ENCODE measurements at places on chromosomes 12 and 14.

DNA sequence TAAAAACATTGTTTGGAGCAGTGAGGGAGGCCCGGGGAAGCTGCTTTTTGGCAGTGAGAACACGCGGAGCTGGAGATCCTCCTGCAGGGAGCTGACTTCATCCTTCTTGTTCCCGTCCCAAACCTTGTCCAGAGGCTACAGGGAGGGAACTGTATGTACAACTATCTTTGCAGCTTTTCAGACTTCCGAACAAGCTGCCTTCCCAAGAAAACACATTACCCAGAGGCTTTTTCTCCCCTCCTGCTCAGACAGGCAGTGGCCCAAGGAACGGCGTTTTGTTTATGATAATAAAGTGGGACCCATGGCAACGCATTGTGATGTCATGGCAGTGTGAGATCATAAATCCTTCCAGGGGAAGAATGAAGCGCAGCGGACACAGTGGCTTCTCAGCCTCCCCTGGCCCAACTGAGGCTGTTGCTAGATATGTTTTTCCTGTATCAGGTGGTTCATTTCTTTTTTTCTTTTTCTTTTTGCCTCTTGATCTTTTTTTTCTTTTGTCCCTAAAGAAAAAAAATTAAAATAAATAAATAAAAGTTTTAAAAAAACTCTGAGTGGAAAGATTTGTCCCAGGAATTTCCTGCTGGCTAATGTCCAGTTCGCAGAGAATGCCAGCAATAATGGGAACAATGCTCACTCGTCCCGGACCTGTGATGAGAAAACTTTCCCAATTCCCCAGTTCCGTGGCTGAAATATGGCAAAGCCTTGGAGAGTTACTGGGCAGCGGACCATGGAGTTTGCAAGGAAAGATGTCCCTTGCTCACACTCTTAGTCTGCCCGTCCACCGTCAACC, 103.4 kb upstream of the MAP1LC3B2 start:
- DNase-seq, result no peak

DNA sequence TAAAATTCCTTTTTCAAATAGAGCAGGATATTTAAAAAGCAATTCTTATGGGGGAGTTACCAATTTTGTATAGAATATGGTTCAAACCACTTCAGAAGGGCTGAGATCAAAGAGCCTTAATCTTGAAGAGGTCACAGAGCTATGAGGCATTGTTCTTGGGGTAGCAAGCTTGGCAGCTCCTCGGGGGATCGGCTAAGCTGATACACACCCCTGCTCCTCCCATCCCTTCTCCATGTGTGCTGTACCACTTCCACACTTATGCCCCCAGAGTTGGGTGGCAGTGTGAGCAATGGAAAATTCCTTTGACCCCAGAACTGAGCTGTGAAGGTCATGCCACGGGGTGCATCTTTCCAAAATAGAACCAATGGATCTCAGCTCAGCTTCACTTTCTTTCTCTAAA, 15.0 kb upstream of the TMEM30B start:
- DNase-seq, result no peak

DNA sequence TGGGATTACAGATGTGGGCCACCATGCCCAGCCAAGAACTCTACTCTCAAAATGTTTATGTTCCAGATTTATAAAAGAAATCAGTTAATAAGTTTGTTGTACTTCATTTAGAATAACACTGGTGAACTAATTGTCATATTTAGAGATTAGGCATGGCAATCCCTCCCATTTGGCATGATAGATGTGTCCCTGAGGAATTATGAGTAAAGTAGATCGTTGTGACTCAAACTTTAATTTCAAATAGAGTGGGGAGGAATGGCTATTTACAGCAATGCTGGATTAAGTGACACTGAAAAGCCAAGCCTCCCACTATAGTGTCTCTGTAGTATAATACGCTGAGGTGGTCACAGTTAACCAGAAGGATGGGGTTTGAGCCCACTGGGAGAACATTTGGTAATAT, 39.3 kb upstream of the RTRAF start:
- DNase-seq, result no peak

DNA sequence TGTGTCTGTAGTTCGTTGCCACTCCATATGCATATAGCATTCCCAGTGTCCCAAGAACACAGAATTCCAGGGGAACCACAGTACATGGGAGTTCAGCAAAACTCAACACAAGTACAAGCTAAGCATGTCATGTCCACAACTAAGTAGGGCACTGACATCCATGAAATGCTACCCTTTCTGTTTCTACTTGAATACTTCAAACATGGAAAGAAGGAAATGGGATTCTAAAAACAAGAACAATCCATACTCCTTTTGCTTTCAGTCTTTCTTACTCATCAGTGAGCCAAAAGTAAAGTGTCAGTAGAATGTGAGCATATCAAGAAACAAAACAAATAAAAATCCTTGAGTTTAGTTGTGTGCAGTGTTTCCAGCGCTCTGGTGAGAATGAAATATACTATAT, 36.0 kb upstream of the COCH start:
- no peak for DNase-seq

DNA sequence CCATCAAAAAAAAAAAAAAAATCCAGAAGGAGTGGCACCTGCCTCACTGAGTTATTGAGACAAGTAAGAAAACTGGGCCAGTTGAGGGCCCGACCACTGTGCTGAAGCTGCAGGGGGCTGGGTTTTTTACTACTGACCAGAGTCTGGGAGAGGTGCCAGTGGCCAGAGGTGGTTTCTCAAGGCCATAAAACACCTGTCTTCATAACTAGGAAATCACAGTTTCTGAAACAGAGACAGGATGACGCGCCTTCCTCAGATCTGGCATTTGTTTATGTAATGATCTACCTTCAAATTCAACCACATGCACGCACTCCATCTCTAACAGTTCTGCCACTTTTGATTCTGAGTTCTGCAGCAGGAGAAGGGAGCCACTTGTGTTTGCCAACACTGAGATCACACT, 12.7 kb downstream of the TSPAN11 start:
- no peak for DNase-seq

DNA sequence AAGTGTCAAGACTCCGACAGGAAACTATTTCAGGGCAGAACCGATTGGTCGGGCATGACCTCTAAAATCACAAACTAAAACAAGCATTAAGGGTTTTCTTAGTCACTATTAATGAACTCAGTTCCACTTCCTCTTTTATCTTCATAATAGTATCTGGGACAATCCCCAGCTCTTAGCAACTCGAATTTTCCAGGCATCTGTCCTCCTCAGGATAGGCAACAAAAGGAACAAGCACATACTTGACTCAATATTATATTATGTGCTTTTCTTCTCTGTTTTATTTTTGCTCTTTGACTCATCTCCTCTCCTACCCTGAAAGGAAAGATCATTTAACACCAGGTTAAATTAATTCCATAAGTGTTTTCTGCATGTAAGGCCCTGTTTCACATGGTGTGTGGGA, 638.3 kb upstream of the TBX3 start:
- DNase-seq, result no peak

DNA sequence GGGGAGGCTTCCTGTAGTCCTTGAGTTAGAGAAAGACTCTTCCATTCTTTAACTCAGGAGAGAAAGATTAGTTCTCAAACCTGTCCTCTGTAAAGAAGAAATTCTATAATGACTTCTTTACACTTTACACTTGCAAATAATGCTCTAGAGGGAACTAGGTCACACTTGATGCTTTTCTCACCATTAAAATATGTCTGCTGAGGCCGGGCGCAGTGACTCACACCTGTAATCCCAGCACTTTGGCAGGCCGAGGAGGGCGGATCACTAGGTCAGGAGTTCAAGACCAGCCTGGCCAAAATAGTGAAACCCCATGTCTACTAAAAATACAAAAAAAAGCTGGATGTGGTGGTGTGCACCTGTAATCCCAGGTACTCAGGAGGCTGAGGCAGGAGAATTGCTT, 6.3 kb downstream of the NTN4 start:
- no peak for DNase-seq

DNA sequence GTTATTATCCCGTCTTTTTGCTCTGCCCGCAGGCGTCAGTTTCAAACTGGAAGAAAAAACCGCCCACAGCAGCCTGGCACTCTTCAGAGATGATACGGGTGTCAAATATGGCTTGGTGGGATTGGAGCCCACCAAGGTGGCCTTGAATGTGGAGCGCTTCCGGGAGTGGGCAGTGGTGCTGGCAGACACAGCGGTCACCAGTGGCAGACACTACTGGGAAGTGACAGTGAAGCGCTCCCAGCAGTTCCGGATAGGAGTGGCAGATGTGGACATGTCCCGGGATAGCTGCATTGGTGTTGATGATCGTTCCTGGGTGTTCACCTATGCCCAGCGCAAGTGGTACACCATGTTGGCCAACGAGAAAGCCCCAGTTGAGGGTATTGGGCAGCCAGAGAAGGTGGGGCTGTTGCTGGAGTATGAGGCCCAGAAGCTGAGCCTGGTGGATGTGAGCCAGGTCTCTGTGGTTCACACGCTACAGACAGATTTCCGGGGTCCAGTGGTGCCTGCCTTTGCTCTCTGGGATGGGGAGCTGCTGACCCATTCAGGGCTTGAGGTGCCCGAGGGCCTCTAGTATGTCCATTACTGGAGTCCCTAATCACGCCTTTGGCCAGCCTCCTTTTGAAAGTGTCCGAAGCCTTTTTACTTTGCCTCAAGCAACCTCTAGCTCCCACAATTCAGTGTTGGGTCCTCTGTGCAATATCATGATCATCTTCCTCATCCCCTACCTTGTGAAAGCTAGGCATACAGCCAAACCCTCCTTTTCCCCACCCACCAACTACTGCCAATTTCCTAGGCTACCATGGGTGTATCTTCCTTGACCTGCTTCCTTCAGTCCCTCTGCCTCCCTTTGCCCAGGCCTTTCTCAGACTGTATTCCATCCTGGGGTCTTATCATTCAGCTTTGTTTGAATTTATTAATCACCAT, 891 bp downstream of the SPRYD4 start:
- no peak for DNase-seq

DNA sequence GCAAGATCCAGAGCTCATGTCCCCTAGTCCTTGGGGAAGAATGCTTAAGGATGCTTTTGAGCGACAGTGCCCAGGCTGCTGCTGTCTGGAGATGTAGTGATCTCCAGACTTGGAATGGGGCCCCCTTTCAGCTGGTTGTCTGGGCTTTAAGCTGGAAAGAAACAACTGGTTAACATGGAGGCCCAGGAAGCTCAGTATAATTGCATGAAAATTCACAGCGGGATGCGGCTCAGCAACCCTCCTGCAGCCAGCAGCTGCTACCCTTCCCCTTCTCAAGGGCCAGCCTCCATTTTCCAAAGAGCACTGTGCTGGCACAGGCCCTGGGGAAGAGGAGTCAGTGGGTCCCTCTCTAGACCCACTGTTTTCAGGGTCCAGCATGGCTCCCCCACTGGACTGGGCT, 26.3 kb downstream of the RAB35 start:
- no peak for DNase-seq

- no peak for DNase-seq
Measured at GRCh38 chr12:78457938-78458337, 406.6 kb upstream of the SYT1 start.

- no peak for DNase-seq
Measured at GRCh38 chr12:72272091-72272661, at the start of gene TRHDE. TSS of gene TRHDE (plus strand) at chr12:72272370. CDS start at chr12:72272644, 274 bp downstream.

DNA sequence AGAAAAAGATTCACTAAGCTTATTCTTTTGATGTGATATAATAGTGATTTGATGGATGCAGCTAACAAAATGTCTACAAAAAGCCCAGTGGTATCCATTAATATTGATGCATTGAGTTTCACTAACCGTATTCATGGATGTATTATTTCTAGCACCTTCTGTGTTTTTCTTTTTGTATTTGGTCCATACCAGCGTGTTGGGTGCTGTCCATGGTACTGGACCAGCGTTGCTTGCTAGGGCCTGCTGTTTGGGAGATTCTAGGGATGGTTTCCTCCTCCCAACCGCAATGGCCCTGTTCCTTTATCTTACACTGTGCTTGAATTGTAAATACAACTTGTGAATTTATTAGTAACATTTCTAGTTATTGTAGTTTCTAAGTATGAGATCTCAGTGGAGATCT, 31.7 kb downstream of the ANO4 start:
- no peak for DNase-seq

GRCh38 chr12:67327466-67327865, 58.3 kb downstream of the CAND1 start:
- no peak for DNase-seq

- DNase-seq, result no peak
Measured at GRCh38 chr12:54196396-54196795, 7.6 kb upstream of the SMUG1 start.

GRCh38 chr12:5451251-5451650, 19.3 kb downstream of the NTF3 start:
- no peak for DNase-seq

DNA sequence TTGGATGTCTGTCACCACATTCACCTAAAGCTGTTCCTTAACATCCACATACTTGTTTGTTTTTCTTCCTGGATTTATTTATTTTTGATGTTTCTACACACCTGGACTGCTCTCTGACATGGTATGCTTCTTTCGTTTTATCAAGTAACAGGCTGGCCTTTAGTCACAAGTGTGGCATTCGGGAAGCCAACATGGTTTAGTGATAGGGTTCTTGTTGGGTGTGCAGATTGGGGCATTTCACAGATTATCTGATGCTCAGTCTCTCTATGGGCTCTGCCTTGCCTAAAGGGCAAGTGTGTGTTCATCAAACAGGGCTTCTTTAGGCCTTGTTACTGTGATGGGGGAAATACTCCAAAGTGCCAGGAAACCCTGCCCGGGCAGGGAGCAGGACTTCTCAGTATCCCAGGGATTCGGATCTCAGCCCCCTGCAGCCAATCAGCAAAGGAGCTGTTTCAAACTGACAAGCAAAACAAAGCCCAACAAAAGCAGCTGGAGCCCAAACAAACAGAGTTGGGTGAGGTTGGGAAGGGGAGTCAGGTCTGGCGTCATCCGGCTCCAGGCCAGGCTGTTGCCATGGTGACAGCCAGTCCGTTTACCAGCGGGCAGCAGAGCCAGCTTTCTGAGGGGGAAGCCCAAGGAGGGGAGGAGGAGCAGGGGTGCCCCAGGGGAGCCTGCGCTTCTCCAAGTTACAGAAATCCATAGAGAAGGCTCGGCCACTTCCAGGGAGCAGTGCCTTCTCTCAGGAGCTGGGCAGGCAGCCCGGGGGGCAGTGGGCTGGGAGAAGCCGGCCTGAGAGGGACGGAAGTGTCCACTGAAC, 31.9 kb downstream of the FOS start:
- no peak for DNase-seq

DNA sequence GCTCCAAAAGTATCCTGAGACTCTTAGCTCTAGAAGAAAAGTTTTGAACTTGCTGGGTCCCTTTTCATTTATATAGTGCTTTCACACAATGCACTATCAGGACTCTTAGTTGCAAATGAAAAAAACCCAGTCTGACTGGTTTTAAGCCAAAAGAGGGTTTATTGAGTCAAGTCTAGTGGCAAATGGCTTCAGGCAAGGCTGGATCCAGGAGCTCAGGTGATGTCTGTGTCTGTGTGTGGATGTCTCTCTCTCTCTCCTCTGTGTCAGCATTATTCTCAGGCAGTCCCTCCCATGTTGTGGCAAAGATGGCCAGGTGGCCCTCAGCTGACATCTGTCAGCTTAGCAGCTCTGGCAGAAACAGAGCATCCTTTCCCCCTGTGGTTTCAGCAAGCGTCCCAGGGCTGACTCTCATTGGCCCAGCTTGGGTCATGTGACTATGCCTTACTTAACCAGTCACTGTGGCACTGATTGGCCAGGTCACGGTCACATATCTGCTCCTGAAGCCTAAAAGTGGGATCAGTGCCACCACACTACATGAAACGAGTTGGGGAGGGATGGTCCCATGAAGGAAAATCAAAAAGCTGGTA, 6.2 kb downstream of the TMEM120B start:
- DNase-seq, result no peak

GRCh38 chr12:56221232-56221756, 428 bp downstream of the RNF41 start:
- no peak for DNase-seq

Data from activated naive CD4-positive, alpha-beta T cell (primary cell).